ENCODE measurements at places on chromosomes 6 and 20.

GRCh38 chr6:128727500-128727899 is 155.4 kb upstream of the LAMA2 start:
- DNase-seq, result no peak

DNA sequence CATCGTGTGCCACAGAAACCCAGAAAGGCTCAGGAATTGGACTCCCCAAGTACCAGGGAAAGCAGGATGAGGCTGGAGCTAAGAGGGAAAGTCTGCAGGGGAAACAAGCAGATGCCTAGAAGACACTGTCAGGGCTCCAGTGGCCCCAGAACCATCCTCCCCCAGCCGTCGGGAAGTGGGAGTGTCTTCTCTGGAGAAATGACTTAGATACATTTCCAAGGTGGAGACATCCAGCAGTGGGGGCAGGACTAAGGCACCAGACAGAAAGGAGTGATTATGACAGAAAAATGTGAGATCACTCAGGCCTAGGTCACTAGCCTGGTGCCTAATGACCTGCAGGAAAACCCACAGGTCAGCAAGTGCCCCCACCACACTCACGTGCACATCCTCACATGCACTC is 36.0 kb upstream of the VSX1 start:
- DNase-seq, result no peak

GRCh38 chr20:18692447-18692846 is 104.6 kb downstream of the DTD1 start:
- no peak for DNase-seq

GRCh38 chr6:131510094-131510493 is 62.9 kb upstream of the ARG1 start:
- DNase-seq, result no peak

GRCh38 chr20:10461495-10461894 is 26.4 kb downstream of the SLX4IP start:
- no peak for DNase-seq

DNA sequence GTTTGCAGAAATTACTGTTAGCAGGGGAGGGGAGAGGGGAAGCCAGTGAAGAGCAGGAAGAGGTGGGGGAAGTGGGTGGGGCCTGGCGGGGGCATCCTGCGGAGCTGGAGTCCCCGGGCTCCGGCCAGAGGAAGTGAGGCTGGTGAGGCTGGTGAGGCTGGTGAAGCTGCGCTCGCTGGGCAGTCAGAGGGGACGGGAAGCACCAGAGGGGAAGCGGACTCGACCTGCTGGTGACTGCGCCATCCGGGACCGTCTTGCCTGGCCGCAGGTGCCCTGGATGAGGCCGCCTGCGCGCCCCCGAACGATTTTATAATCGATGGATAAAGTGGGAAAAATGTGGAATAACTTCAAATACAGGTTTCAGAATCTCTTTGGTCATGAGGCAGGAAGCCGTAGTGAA is 635.3 kb upstream of the MARCKS start:
- DNase-seq, result no peak

- DNase-seq, result no peak
These were observed 868 bp downstream of the LTV1 start for GRCh38 chr6:143844006-143844405.

DNA sequence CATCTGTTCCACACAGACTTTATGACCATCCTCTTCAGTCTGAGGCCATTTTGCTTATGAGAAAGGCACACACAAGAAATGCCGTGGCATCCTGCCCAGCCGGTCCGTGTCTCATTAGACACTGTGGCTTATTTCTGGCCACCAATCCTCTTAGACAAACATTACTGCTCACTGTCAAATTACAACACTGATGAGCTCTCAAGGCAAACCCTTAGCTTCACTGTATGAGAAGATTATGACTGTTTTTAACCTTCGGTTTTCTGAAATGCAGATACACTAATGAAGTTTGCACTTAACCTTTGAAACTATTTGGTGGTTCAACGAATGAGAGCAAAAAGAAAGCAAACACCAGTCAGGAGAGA is 50.5 kb upstream of the DST start:
- no peak for DNase-seq

DNA sequence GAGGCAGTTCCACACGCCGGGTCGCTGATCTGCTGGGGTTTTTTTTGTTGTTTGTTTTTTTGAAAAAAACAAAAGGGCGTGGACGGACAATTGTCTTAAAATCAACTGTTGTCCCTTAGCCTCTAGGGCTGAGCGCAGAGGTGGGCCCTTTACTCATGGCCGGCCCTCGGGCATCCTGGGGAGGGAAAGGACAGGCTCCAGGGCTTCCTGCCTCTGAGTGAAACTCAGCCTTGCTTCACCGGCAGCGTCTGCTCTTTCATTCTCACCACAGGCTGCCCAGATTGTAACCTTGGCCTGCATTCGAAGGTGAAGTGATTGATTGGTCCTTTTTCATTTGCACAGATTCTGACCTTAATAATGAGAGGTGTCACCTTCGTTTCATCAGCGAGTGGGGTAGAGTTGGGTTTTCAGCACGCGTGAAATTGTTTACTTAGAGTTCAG is 797 bp downstream of the SMIM13 start:
- DNase-seq, result peak; percentile 60

- no peak for DNase-seq
These were observed 9.2 kb downstream of the DNAH8 start for GRCh38 chr6:38724343-38724742.

- DNase-seq, result no peak
These were observed 36.7 kb downstream of the LRFN2 start for GRCh38 chr6:40550202-40551101.

GRCh38 chr6:3561725-3562124 is 104.9 kb upstream of the SLC22A23 start:
- no peak for DNase-seq

GRCh38 chr20:20711413-20711812 is 1.0 kb downstream of the RALGAPA2 start:
- DNase-seq, result peak; percentile 21

GRCh38 chr20:63545814-63546213 is 1.7 kb downstream of the SRMS start:
- DNase-seq, result no peak

GRCh38 chr6:6384520-6384919 is 64.1 kb upstream of the F13A1 start:
- no peak for DNase-seq

DNA sequence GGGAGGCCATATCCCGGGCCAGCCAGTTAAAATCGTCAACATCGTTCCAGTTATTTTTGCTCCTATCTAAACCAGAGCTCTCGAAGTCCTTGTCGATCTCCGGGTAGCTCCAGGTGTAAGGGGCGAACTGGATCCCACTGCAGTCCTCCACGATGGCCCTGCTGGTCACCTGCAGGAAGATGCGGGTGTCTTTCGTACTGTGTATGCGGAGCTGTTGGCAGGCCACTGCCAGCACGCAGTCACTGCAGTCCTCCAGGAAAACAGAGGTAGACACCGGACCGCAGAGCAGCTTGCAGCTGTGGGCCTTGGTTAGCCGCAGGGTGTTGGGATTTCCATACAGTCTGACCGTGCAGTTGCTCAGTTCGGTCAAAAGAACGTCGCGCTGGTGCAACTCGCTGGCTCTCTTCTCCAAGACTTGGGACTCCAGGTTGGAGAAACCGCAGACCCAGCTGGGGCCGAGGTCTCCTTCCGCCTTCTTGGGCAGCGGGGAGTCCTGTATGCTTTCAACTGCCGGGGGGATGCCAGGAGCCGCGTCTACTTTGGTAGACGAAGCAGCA is 742 bp downstream of the TBCC start:
- DNase-seq, result peak; percentile 51

DNA sequence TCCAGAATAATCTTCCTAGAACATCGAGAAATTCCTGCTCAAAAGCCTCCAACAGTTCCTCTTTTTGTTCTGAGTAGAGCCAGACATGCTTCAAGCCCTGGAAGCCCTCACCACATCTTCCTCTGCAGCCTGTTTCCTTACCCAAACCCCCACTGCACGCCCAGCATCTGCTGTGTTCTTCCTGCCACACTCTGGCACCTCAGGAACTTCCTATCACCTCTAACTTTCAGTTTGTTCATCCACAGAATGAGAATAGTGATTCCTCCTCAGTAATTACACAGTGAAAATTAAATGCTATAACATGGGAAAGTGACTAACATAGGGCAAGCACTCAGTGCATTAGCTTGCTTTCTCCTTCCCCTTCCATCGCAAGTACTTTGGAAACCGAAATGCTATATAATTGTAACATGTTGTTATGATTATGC is 26.3 kb downstream of the C6orf89 start:
- peak; percentile 16 for DNase-seq

- no peak for DNase-seq
These were observed 54.4 kb downstream of the RFX6 start for GRCh38 chr6:116931456-116931855.

DNA sequence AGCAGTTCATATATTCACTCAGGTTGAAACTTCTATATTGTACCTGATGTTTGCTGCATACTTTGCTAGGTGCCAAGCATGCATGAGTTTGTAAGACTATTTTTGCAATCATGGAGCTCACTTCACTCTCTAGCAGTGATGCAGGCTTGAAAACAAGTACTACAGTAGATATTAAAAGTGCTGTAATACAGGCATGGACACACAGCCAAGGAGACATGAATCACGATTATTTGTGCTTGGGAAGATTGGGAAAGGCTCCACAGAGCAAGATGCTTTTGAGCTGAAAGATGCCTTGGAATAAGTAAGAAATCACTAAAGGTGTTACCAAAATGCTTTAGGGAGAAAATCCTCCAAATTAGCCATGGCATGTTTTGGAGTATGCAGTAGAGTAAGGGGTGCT is 427.4 kb downstream of the UTRN start:
- no peak for DNase-seq

GRCh38 chr20:4130404-4131189 is 115.2 kb upstream of the RNF24 start:
- peak; percentile 55 for DNase-seq

DNA sequence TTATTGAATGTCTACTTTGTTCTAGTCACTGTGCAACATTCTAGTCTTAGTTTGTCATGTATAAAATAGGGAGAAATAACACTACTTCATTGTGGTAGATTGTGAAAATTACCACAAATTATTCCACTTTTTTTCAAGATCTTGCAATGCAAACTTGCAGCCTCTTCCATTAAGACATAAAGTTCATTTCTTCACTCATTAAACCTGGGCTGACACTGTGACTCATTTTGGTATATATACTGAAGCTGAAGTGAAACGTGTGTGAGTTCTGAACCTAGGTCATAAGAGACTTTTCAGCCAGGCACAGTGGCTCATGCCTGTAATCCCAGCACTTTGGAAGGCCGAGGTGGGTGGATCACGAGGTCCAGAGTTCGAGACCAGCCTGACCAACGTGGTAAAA is 329.0 kb downstream of the BCKDHB start:
- no peak for DNase-seq

GRCh38 chr6:77638129-77638830 is 14.6 kb upstream of the MEI4 start:
- DNase-seq, result no peak

- DNase-seq, result no peak
These were observed 233.4 kb downstream of the NFATC2 start for GRCh38 chr20:51309128-51309527.

DNA sequence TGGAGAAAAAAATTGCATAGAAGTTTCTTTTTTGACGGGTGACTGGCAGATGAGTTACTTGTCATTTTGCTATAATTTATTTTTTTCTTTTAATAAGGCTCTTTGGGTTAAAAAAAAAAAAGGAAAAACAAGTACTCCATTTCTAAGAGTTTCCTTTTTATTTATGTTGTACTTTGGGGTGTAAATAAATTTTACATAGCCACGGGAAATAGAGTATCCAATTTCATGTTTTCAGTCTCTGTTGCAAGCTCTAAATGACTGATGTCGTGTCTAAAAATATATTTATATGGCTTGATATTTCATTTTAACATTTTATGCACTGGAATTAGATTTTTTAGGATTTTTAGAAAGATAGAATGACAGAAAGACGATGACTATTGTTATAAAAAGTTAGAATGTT is 3.4 kb downstream of the EYA4 start:
- no peak for DNase-seq

DNA sequence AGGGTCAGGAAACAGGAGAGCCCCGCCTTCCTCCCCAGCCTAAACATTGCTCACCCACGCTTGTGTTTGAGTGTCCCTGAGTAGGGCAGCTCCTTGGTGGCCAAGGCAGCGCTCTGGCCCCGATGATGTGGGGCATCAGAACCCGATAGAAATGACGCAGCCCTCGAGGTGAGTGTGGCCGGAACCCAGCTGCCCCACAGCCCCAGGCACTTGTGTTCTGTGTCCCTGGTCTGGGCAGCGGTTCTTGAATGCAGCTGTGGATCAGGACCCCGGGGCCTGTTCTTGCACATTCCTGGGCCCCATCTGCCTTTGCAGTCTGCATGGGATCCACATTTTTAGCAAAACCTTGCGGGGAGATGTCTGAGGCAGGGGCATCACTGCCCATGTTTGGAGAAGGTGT is 12.8 kb downstream of the RBM38 start:
- no peak for DNase-seq

DNA sequence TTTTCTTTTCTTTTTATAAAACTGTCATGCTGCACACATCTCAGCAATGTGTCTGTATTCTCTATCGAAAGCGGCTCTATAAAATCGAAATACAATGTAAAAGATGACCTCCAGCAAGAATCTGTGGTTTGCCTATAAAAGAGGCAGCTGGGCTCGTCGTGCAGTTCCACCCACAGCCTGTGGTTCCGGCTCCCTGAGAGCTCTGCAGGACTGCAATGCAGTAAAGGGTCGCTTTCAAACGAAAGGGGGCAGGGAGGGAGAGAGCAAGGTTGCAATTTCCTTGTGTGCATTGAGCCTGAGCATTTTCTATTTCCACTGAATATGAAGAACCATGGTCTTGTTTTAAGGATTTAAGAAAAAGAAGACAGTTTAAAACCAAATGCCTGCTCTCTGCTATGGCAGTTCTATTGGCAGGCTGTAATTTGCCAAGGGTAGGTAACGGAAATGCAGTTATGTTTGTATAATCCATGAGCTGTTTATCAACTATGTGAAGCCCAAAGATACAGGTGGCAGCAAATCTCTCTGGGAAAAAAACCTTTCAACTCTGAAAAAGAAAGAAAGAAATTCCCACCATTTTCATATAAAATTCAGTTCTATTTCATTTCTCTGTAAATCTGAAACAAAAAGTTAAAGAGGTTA is 236.5 kb downstream of the HACE1 start:
- DNase-seq, result no peak

DNA sequence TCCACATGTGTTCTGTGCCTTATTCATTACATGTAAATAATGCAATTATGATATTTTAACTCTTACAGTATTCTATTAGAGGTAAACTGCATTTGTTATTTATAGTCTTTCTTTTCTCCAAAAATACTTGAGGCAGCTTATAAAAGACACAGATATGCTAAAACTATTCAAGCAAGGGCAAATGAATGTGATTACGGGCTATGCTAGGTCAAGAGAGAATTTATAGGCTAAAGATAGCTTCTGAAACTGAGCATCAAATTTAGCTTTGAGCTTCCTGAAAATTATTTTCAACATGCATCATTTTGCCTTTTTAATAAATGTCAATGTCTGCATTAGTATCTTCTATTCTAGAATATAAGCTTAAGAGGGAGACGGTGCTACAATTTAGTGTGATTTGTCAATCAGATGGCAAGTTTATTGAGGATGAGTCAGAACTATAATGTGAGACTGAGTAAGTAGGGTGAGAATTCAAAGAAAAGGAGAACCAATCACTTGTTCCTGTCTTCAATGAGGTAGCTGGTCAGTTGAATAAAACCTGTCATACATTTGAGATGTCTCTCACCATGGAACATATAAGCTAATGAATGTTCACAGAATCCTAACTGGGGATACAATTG is 669.4 kb upstream of the CITED2 start:
- no peak for DNase-seq
